ENCODE measurements at places on chromosomes 11 and 22.

- no peak for DNase-seq
These were observed 24.7 kb upstream of the TIMP3 start for GRCh38 chr22:32776802-32777201.

DNA sequence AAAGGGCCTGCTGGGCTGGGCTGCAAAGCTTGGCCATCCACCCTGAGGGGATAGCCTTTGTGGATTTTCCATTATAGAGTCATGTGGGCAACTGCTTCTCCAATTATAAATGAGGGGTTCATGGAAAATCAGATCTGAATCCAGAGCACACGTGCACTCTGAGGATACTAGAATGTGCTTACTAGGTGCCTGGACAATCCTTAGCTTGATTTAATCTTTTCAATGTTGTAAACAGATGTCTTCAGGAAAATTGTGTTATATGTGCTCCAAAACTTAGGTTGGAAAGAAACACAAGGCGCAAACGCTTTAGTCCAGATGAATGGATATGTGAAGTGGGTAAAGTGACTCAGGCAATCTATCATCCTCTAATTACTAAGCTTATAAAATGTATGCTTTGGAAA, 92.0 kb downstream of the SLC17A6 start:
- no peak for DNase-seq

GRCh38 chr11:117833401-117833891, 8.9 kb upstream of the FXYD2 start:
- no peak for DNase-seq

- DNase-seq, result no peak
These were observed 128.0 kb downstream of the TRIM29 start for GRCh38 chr11:120009938-120010337.

GRCh38 chr11:28176351-28176750, 68.2 kb downstream of the METTL15 start:
- DNase-seq, result no peak

GRCh38 chr11:11967669-11968510, 40.5 kb downstream of the DKK3 start:
- DNase-seq, result no peak

GRCh38 chr22:46108564-46109473, 41.5 kb upstream of the PPARA start:
- no peak for DNase-seq

DNA sequence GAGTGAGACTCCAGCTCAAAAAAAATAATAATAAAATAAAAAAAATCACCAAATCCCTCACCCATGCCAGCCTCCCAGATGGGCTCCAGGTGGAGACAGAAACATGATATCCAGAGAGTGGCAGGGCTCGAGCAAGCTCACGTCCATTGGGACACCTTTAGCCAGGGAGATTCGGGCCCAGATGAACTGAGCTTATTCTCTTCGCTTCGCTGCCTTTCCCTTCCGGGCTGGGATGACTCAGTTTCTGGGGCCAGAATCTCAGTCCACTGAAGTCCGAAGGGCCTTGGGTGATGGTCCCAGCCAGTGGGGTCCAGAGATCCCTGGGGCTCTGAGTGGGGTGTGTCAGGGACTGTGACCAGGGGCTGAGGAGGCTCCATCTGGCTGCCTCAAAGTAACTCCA, 23.0 kb upstream of the MYEOV start:
- no peak for DNase-seq

DNA sequence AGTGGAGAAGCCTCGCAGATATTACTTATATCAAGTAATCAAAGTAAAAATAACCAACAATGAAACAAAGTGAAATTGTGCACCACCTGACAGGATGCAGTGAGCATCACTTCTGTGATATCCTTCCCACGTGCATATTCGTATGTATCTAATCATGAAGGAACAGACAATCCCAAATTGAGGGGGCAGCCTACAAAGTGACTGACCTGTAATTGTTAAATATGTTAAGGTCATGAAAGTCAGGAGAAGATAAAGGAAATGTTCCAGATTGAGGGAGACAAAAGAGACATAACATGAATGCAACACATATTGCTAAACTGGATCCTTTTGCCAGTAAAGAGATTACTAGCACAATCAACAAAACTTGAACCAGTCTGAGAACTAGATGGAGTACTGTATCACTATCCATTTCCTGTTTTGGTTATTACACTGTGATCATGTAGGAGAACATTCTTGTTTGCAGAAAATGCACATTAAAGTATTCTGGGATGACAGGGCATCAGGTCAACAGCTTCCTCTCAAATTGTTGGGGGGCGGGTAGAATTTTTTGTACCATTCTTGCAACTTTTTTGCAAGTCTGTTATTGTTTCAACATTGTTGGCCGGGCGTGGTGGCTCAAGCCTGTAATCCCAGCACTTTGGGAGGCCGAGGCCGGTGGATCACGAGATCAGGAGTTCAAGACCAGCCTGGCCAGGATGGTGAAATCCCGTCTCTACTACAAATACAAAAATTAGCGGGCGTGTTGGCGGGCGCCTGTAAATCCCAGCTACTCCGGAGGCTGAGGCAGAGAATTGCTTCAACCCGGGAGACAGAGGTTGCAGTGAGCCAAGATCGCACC, 2.0 kb downstream of the SBF2 start:
- no peak for DNase-seq

DNA sequence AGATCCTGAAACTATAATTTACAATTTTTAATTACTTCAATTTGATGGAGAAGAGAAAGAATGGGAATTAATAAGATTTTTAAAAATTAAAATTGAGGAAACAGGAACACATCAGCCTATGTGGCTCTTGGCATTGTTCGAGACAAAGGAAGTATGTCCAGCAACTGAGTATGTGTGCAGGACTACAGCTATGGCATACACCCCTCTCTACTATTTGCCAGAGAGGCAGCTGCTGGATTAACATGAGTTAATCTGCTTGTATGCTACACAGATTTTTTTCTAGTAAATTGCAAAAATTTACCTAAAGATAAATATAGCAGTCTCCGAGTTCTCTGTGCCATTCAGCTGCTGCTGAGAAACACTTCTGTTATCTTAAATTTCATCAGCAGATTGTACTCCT, 70.6 kb downstream of the PHF21A start:
- DNase-seq, result no peak

DNA sequence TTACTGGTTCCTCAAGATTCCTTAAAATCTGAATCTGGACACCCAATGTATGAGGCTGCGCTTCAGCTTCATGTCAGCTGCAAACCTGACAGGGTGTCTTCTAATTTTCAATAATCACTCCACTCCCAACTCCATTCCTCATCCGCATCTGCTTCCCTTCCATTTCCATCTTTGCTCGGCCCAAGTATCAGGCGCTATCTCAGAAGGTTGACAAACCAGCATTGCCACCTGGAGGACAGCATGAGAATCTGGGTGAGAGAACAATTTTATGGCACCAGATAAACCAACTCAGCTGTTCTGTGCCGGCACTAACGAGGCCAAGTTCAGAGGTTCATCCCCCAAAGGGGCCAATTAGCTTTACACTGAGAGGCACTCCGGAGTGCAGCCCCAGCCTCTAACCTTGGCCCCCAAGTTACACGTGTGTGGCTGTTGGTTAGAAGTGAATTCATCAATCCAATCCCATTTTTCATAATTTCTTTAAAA, 79.1 kb upstream of the LMO2 start:
- DNase-seq, result peak; percentile 20

Data from CD4-positive, alpha-beta T cell treated with Interleukin-21 for 1 hour (primary cell).